ENCODE measurements at places on chromosomes 1 and 21. TPM values are rescaled to one million over a fixed set of nuclear protein-coding genes. Genes with fewer than 3 reads are reported as not detected.

The PLEKHA6 gene
- polyA plus RNA-seq, result not detected

The MAN1C1 gene
- 0.15 TPM for polyA plus RNA-seq

The TCEA3 gene
- polyA plus RNA-seq, result not detected

The NBPF9 gene
- polyA plus RNA-seq, result 4.9 TPM

The AGMAT gene
- polyA plus RNA-seq, result 3.6 TPM

The BRWD1 gene
- 13.8 TPM for polyA plus RNA-seq

The FCRL4 gene
- not detected for polyA plus RNA-seq

The MNDA gene
- 20.1 TPM for polyA plus RNA-seq

The CBR3 gene
- polyA plus RNA-seq, result 16.4 TPM

The KCNJ6 gene
- 0.02 TPM for polyA plus RNA-seq

The CFHR2 gene
- polyA plus RNA-seq, result not detected

The RORC gene
- not detected for polyA plus RNA-seq

The TRIM58 gene
- polyA plus RNA-seq, result not detected

The NIBAN1 gene
- polyA plus RNA-seq, result 41.4 TPM

The AADACL3 gene
- polyA plus RNA-seq, result not detected

The ELAPOR1 gene
- polyA plus RNA-seq, result 0.47 TPM

The SMIM1 gene
- polyA plus RNA-seq, result not detected

The HES3 gene
- not detected for polyA plus RNA-seq

The CFHR5 gene
- polyA plus RNA-seq, result not detected

The UBE2U gene
- polyA plus RNA-seq, result not detected

The MCOLN3 gene
- polyA plus RNA-seq, result 3.9 TPM

The MX2 gene
- 22.6 TPM for polyA plus RNA-seq

The OR6N1 gene
- polyA plus RNA-seq, result not detected

The DMRTA2 gene
- polyA plus RNA-seq, result not detected

The VANGL1 gene
- 12.5 TPM for polyA plus RNA-seq

The PODN gene
- not detected for polyA plus RNA-seq

The EDARADD gene
- 4.9 TPM for polyA plus RNA-seq

The NTMT2 gene
- not detected for polyA plus RNA-seq

The GPR137B gene
- 10.6 TPM for polyA plus RNA-seq

The RNF207 gene
- polyA plus RNA-seq, result 12.8 TPM

The CA14 gene
- 0.32 TPM for polyA plus RNA-seq

The PLA2G2D gene
- polyA plus RNA-seq, result not detected

The CEP104 gene
- 31.9 TPM for polyA plus RNA-seq

The TNFAIP8L2 gene
- 13.5 TPM for polyA plus RNA-seq

The LCE2A gene
- not detected for polyA plus RNA-seq

The CNKSR1 gene
- 0.33 TPM for polyA plus RNA-seq

The SMPDL3B gene
- 0.56 TPM for polyA plus RNA-seq

The ARHGAP29 gene
- polyA plus RNA-seq, result 0.06 TPM

The RIPPLY3 gene
- not detected for polyA plus RNA-seq
